A549 treated with Hydrocortisone at 1 μM for 4 hours (cell line): ENCODE measurements at places on chromosomes 12 and 14. TPM values are rescaled to one million over a fixed set of nuclear protein-coding genes. Genes with fewer than 3 reads are reported as not detected.

TPH2 gene
- 0.10 TPM in 1 of 5 replicates, not detected in the others for total RNA-seq

CLSTN3 gene
- total RNA-seq = 14.6 to 16.7 TPM (median 15.2 TPM) in 5 replicates

OVCH1 gene
- total RNA-seq = not detected in 5 replicates

SERPINA12 gene
- 0.06 TPM in 1 of 5 replicates, not detected in the others for total RNA-seq

CACNA1C gene
- 0.05 to 0.20 TPM (median 0.06 TPM) in 4 of 5 replicates, not detected in the other for total RNA-seq

SCFD1 gene
- 31.5 to 42.2 TPM (median 37.0 TPM) in 5 replicates for total RNA-seq

OTX2 gene
- total RNA-seq = not detected in 5 replicates

SPSB2 gene
- total RNA-seq = 27.8 to 35.3 TPM (median 31.2 TPM) in 5 replicates

TAS2R13 gene
- total RNA-seq = not detected in 5 replicates

NRIP2 gene
- total RNA-seq = not detected in 5 replicates
